ENCODE measurements at places on chromosomes 5 and 9. TPM values are rescaled to one million over a fixed set of nuclear protein-coding genes. Genes with fewer than 3 reads are reported as not detected.

The PPP2R2B gene
- total RNA-seq, result 102 TPM

The GABRA1 gene
- 0.29 TPM for total RNA-seq

DNA sequence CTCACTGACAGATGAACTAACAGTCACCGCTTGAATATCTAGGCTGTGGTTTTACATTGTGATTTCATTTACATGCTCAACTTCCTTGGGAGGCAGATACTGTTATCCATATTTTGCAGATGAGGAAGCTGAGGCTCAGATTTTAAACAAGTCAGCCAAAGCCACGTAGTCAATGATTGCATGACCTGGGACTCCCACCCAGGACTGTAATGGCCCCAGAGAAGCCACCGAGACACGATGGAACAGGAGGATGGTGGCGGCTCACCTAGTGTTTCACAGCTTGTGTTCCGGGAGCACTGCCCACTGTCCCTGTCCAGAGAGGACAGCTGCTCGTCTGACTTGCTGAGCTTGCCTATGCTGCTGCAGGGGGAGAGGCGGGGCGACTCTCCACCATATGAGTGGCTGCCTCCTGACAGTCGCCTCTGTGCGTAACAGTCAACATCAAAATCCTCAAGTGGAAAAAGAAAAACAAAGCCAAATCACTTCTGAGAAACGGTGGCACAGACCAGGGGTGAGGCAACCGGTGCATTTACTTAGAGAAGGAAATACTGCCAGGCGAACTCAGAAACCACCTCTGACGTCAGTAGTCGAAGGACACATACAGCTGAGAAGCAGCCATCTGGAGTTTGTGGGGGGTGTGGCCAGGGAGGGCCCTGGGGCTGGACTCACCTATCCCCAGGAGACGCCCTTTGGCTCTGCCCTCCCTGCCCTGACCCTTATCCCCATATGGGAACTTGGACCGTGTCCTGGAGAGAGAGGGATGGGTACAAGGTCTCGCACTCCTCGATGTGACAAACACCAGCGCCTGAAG lies 82.5 kb downstream of the PRRT1B start:
- no peak for ATAC-seq

GRCh38 chr5:143772621-143773020 lies 39.3 kb upstream of the HMHB1 start:
- ATAC-seq, result no peak

DNA sequence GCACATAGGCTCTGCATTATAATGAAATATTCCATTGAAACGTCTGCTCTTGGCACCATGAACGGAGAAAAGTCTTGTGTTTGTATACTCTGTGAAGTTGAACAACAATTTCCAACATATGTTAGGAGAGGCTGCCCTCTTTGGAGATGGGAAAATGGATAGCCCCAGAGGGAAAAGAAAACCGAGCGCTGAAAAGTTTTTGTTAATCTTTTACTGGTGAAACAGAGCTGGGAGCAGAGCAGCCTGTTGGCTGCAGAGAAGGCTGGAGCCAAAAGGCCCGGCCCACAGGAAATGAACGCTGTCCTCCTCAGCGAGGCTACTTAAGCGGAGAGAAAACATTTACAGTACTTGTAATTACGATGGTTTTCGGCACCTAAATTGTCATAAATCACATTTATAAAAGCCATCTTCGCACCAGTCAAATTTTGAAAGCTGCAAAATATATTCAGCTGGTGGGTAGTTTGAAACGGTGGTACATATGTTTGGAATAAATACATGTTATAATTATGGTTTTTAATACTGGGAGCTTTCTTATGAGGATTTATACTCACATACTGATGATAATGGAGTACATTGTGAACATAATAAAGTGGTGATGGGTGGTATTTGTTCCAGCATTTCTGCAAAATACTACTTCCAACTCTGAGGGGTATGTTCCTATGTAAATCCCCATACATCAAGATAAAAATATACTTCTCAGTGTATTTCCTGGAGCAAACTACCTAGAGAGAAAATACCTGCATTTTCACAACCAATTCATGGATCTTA lies 129.6 kb upstream of the CNTLN start:
- ATAC-seq, result peak; percentile 96

DNA sequence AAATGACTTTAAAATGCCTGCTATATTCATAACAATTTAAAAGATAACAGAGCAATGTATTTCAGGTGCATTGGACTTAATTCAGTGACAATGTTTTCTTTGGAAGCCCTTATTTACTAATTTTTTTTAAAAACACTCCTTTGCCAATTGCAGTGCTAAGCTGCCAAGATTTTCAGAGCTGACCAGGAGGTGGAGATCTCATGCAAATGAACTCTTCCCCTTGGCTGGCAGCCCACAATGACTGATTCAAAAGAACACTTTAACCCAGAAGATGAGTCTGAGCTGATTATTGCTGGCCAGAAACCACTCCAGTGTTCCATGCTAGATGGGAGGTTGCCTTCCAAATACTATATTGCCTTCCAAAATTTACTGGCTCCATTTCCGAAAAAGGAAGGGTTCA lies 128.3 kb upstream of the CCNH start:
- peak; percentile 82 for ATAC-seq
